ENCODE measurements at places on chromosomes 3 and 15. TPM values are rescaled to one million over a fixed set of nuclear protein-coding genes. Genes with fewer than 3 reads are reported as not detected.

Gene FMN1
- 3.6 TPM for total RNA-seq

Gene UCN2
- total RNA-seq = 0.46 TPM

DNA sequence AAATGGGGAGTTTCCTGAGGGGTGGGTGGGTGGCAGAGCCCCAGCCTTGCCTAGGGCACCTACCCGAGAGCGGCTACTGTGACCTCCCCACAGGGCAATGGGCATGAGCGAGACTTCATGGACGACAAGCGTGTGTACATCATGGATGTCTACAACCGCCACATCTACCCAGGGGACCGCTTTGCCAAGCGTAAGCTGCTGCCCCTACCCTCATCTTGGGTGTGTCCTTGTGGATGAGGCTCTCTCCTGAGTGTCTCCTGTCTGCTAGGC lies 22.6 kb downstream of the HDAC11 start:
- no peak for DNase-seq

DNA sequence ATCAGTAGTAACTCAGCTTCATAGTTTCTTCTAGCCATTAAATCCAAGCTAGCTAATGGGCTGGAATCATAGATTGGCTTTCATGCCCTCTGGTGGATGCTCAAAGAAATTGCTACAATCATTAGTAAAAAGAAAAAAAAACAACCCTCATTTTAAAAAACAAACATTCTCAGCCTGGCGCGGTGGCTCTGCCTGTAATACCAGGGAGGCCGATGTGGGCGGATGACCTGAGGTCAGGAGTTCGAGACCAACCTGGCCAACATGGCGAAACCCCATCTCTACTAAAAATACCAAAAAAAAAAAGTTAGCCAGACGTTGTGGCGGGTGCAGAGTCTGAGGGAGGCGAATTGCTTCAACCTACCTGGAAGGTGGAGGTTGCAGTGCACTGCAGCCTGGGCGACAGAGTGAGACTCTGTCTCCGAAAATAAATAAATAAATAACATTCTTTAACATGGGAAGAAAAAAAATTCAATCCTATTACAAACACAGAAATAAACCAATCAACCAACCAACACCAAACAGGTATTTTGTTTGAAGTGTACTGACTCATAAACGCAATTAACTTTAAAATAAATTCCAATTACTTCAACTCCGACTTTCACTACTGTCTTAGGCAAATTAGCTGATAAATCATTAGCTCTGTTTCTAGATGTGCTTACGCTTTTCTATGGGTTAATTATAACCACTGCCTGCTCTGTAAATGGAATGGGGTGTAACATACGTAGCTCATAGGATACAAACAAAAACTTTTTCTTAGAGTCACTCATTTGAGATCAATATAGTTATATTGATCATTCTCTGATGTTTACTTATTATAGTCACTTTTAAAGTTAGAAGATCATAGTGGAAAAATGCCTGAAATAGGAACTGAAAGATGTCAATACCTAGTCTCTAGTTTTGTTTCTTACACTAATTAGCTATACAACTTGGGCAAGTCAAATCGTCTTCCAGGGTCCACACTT lies 24.9 kb downstream of the TMEM207 start:
- DNase-seq = peak; percentile 78

Gene GPR62
- 0.46 TPM for total RNA-seq

DNA sequence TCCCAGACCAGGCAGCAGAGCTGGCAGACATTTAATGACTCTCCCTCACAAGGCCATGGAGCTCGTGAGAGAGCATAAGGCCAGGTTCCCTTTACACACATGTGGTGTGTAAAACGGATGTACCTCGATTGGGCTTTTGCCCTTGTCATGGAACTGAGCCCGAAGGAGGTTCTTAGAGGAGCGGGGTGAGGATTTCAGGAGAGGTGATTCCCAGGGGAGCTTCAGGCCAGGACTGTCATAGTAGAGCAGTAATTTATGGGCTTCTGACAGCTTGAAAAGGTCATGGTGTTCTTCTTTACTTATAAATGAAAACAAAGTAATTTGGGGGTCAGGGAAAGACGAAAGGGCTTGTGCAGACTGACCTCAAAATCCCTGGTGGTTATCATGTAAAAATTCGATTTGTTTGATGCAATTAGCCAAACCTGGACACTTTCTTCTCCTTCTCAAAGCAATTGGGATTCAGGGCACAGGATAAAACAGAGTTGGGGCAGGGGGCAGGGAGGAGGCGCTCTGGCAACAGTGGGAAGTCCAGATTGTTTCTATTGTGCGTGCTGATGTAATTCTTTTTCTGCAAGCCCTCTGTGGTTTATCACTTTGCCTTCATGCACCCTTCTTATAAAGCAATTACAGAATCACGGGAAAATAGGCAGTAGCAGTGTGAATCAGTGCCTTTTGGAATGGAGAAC lies 51.0 kb downstream of the CACNA1D start:
- no peak for DNase-seq

Gene WDR72
- 8.7 TPM for total RNA-seq

GRCh38 chr15:78929536-78930264 lies 15.1 kb downstream of the CTSH start:
- no peak for DNase-seq

Gene SAMMSON
- total RNA-seq = 0.13 TPM

Gene SLC22A14
- total RNA-seq = not detected

DNA sequence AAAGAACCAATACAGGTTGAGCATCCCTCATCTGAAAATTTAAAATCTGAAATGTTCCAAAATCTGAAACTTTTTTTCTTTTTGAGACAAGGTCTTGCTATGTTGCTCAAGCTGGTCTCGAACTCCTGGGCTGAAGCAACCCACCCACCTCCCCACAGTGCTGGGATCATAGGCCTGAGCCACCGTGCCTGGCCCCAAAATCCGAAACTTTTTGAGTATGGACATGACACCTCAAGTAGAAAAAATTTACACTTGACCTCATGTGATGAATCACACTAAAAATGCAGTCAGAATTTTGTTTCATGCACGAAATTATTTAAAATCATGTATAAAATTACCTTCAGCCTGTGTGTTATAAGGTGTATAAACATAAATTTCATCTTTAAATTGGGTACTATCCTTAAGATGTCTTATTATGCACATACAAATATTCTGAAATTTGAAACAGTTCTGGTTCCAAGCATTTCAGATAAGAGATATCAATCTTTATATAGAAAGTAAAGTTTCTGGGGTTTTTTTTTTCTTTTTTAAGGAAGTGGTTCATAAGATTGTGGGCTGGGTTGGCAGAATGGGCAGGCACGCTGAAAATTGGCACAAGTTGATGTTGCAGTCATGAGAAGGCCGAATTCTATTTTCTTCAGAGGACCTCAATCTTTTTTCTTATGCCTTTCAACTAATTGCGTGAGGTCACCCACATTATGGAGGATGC lies 72.5 kb downstream of the SPRED1 start:
- no peak for DNase-seq

- no peak for DNase-seq
Observed at GRCh38 chr3:71934520-71935270, 149.7 kb upstream of the PROK2 start.

Gene PAK6
- total RNA-seq = 8.7 TPM

GRCh38 chr3:134654031-134654430 lies 3.2 kb upstream of the KY start:
- no peak for DNase-seq

DNA sequence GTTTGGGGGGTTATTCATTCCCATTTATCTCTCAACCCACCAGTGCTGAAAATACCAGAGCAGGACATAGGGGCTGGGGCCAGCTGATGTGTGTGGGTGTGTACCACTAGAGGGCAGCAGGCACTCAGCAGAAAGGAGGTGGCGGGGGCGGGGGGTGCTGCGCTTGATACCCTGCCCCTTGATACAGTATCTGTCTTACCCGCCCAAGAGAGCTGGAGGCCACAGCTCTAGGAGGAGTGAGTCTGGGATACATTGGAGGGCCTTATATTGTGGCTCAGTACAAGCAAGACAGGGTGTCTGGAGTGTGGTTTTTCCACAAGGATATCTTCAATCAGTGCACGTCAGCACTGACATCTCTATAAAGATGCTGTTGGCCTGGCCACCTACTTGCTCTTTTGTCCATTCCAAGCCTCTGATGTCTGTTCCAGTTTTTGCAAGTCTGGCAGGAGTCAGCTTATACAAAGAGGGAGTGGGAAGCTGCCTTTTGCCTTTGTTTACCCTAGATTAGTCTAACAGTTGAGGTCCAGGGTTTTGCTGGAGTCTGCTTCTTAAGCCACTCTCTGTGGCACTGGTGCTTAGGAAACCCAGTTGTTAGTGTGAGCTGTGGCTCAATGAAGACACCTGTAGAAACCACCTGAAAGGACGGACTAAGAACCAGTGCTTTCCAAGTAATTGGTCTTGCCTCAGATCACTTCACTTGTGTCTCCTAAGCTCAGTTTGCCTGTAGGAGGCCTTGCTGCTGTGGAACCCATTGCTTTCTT lies 1.5 kb upstream of the RBM15B start:
- peak; percentile 73 for DNase-seq

GRCh38 chr3:10226293-10226692 lies 22.0 kb upstream of the TATDN2 start:
- DNase-seq = peak; percentile 76

DNA sequence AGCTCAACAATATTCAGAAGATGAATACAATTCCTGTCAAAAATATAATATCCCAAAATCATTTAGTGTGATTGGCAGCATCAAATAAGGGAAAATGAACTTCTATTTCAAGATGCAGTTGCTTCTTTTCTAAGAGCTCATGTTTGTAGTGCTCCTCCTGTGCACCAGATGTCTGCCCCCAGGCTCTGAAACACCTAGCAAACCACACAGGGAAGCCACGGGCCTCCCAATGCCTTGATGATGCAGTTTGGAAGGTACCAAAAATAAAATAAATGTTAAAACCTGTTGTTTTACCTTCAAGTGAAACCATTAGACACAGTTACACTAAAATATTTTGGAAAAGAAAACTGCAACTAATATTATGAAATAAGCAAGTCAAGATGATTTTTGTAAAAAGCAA lies 22.2 kb downstream of the CFAP20DC start:
- DNase-seq = no peak

Gene SPG21
- 84.0 TPM for total RNA-seq

Gene SCN11A
- 0.27 TPM for total RNA-seq

GRCh38 chr3:11583638-11584046 lies 60.1 kb downstream of the VGLL4 start:
- DNase-seq = no peak

DNA sequence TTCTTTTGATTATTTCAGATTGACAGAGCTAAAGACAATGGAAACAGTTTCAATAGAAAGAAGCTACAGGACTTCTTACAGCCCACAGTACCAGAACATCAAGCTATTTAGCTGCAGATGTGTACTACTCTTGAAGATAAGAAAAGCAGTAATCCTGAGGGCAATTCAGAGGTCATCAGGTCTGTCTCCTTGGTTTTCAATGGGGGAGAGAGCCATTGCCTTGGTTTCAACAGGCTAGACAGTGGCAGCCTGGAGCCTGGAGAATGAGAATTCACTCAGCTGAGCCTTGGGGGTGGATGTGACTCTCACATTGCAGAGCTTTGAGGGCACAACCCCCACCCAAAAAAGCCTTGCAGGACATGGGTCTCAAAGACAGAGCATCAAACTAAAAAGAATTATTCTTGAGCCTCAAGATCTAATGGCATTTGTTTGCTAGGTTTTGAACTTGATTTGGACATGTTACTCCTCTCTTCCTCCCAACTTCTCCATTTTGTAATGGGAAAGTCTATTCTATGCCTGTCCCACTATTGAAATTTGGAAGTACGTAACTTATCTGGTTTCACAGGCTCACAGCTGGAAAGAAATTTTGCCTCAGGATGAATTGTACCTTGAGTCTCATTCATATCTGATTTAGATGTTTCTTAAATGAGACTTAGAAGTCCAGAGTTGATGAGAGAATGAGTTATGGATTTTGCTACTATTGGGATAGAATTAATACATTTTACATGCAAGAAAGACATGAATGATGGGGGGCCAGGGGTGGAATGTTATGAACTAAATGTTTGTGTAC lies 36.9 kb downstream of the PLSCR1 start:
- no peak for DNase-seq

Gene MRPS25
- 70.1 TPM for total RNA-seq

DNA sequence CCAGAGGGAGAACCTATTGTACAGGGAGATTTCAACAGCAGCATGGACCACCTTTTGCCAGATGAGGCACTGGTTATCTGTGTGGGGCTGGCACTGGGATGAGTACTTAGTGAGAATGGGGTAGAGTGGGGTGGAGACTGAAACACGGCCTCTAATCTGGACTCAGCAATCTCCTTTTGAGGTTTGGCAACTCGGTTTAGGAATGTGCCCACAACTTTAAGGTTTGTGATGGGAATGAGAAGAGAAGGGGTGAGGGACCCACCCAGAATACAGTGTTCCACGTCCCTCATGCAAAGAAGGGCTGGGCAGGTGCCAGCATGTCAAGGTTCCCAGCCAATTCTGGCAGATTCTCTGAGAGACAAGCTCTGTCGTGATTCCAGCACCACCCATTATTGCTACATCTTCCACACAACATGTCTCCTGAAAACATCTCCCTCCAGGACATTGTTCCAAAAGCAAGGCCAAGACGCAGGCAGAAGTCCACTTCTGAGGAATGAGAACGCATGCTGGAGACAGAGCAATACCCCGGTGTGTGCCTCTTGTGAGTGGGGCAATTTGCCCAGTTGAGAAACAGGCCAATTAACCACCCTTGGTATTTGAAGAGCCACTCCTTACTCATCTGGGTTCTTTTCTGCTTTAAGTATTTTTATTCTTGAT lies 37.5 kb upstream of the CCR4 start:
- DNase-seq = no peak

DNA sequence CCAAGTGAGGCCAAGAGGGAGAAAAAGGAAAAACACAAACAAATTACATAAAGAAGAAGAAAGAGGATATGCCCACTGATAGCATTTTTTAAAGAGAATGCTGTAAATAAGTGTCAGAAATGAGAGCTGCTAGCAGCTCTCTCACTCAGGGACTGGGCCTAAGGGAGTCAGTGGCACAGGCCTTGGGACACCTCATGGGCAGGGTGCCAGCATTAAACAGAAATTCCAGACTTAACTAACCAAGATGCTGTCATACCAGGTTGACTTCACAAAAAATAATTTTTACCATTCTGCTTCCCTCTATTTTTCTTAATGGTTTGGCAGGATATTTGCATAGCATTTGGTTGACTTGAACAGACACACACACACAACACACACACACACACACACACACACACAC lies 92.3 kb upstream of the ADAMTSL3 start:
- no peak for DNase-seq

GRCh38 chr3:149021830-149022229 lies 30.5 kb downstream of the GYG1 start:
- no peak for DNase-seq

Gene TIGIT
- 0.07 TPM for total RNA-seq

Gene SLC22A13
- 0.42 TPM for total RNA-seq

GRCh38 chr15:60423537-60423936 lies 25.8 kb upstream of the ANXA2 start:
- DNase-seq = no peak

- no peak for DNase-seq
Observed at GRCh38 chr3:31754575-31755278, 222.0 kb downstream of the STT3B start.

Gene STX19
- not detected for total RNA-seq

Gene HTR3E
- not detected for total RNA-seq

DNA sequence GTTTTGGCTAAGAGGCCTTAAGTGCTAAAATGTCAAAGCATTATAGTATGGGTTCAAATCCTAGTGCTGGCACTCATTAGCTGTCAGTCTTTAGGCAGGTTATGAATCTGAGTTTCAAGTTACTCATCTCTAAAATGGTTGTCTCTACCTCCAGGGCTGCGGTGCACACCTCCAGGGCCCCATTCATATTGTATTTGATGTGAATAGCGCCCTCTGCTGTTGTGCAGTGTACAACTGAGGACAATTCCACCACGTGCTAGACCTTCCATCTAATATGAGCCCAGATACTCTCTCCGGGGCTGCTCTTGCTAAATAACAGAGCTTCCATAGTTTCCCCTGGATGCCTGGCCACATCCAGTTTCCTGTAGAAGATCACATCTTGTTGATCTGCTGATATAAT lies 54.3 kb downstream of the OXNAD1 start:
- peak; percentile 67 for DNase-seq
